ENCODE measurements at places on chromosomes 16 and 17. TPM values are rescaled to one million over a fixed set of nuclear protein-coding genes. Genes with fewer than 3 reads are reported as not detected.

DNA sequence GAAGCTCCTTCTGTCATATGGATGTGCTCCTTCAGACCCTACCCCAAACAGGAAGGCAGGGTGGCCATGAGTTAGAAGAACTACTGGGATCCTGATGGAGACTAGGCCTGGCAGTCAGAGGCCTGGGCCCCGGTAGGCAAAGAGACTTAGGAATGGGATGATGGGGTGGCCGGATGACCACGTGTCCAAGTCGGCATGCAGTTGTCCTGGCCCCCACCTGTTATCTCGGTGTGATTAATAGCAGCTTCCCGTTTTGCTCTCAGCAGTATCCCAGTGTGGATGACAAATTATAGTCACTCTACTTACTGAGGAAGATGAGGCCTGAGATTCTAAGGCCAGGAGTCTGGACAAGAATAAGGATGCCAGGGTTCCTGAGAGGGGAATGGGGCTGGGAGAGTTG is 1.5 kb downstream of the TNFSF12 start:
- DNase-seq = no peak

- no peak for DNase-seq
Observed at GRCh38 chr17:62219221-62219899, 154.3 kb upstream of the MED13 start.

Gene CIBAR2
- not detected for total RNA-seq

Gene FLCN
- 38.5 TPM for total RNA-seq
